Activated T-helper 2 cell treated with anti-CD3 and anti-CD28 coated beads, Interferon-gamma antibody, Interleukin-2, Interleukin-4, amounts not matched to agents 10 μg/mL and 5 μg/mL and 100 μg/mL, durations not matched to agents 14 hours and 24 hours and 36 hours (primary cell): ENCODE measurements at places on chromosomes 2 and 18. TPM values are rescaled to one million over a fixed set of nuclear protein-coding genes. Genes with fewer than 3 reads are reported as not detected.

PARD3B gene
- total RNA-seq, result 0.09 and 0.39 TPM in 2 replicates

GRCh38 chr18:45621061-45621511 is 5.8 kb downstream of the SLC14A2 start:
- no peak overlapping the region for H3K4me3 ChIP-seq
- no peaks in the 10 kb centered on the region for H3K36me3 ChIP-seq
- no peak overlapping the region for H3K27ac ChIP-seq
- DNase-seq, result no peak
- H3K27me3 ChIP-seq, result peaks cover 17% of the 10 kb centered on the region

DNA sequence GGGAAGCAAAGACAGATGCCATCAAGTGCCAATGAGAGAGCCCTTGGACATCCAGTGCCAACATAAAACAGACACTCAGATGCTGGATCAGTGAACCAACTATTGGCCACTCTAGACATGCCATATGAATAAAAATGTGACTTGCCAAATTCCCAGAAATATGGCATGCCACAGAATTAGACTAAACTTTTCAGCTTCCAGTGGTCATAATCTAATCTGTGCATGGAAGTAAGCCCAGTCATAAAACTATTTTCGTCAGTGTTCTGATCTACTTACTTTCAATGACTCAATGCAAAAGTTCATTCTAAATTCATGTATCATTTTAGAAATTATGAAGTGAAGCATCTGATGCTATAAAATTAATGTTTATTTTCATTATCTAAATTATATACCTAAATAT is 1506.2 kb upstream of the NXPH2 start:
- H3K4me1 ChIP-seq, result no peaks in the 10 kb centered on the region
- no peak for DNase-seq
- H3K27me3 ChIP-seq, result no peaks in the 10 kb centered on the region
- H3K27ac ChIP-seq, result no peak overlapping the region
- H3K4me3 ChIP-seq, result no peak overlapping the region

GRCh38 chr2:96213379-96213778 is 4.8 kb upstream of the STARD7 start:
- no peak overlapping the region for H3K4me3 ChIP-seq
- no peaks in the 10 kb centered on the region for H3K27me3 ChIP-seq
- no peak overlapping the region for H3K27ac ChIP-seq
- no peaks in the 10 kb centered on the region for H3K36me3 ChIP-seq
- no peak for DNase-seq

GRCh38 chr2:178296394-178297090 is 102.2 kb downstream of the OSBPL6 start:
- no peak overlapping the region for H3K27ac ChIP-seq
- H3K36me3 ChIP-seq, result no peaks in the 10 kb centered on the region
- peaks cover 11% of the 10 kb centered on the region for H3K27me3 ChIP-seq

GRCh38 chr18:57581301-57581934 is 5.1 kb downstream of the FECH start:
- H3K4me1 ChIP-seq, result peaks cover 25% of the 10 kb centered on the region
- H3K4me3 ChIP-seq, result no peak overlapping the region
- H3K27ac ChIP-seq, result no peak overlapping the region

RGPD4 gene
- 0.07 TPM in 2 replicates for total RNA-seq

DNA sequence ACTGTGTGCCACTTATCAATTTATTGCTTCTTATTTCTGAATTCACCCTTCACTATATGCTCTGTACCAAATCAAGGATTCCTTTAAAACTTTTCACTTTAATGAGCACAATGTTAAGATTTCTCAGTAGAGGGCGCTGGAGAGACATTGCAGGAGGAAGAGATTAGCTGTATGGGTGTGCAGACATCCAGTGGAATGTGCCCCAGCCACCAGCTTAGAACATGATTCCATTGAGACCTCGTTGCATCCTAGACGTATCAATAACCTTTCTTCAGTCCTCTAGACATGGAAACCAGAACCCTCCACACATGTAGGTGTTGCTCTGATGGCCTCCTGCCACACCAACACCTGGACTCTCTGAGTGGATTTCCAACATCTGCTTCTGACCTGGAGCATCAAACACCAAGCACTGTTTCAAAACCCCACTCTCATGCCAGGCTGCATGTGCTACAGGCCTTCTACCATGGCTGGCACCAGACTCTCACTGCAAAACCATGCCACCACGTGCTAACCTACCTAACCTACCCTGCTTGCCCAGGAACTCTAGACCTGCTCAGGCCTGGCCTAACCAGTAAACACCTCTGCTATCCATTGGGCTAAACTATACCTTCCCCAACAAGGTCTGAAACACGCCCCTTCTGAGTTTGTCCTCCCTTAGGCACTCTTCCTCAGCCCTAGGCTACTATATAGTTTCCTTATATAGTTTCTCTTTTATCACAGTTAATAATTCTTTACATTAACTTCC is 633.2 kb upstream of the PKDCC start:
- no peaks in the 10 kb centered on the region for H3K27me3 ChIP-seq
- H3K4me1 ChIP-seq, result no peaks in the 10 kb centered on the region
- no peak overlapping the region for H3K4me3 ChIP-seq
- no peaks in the 10 kb centered on the region for H3K36me3 ChIP-seq

GRCh38 chr2:118013221-118013723 is 598 bp downstream of the CCDC93 start:
- H3K4me1 ChIP-seq, result peaks cover 34% of the 10 kb centered on the region
- H3K36me3 ChIP-seq, result peaks cover 18% of the 10 kb centered on the region
- H3K27ac ChIP-seq, result no peak overlapping the region
- peaks cover under 1% of the 10 kb centered on the region for H3K27me3 ChIP-seq

KCNJ3 gene
- not detected in 2 replicates for total RNA-seq

- peaks cover 32% of the 10 kb centered on the region for H3K27me3 ChIP-seq
- H3K4me3 ChIP-seq, result no peak overlapping the region
- H3K27ac ChIP-seq, result no peak overlapping the region
- no peaks in the 10 kb centered on the region for H3K36me3 ChIP-seq
- peaks cover 4% of the 10 kb centered on the region for H3K4me1 ChIP-seq
Observed at GRCh38 chr2:68411397-68412126, 46.5 kb downstream of the PLEK start.

DNA sequence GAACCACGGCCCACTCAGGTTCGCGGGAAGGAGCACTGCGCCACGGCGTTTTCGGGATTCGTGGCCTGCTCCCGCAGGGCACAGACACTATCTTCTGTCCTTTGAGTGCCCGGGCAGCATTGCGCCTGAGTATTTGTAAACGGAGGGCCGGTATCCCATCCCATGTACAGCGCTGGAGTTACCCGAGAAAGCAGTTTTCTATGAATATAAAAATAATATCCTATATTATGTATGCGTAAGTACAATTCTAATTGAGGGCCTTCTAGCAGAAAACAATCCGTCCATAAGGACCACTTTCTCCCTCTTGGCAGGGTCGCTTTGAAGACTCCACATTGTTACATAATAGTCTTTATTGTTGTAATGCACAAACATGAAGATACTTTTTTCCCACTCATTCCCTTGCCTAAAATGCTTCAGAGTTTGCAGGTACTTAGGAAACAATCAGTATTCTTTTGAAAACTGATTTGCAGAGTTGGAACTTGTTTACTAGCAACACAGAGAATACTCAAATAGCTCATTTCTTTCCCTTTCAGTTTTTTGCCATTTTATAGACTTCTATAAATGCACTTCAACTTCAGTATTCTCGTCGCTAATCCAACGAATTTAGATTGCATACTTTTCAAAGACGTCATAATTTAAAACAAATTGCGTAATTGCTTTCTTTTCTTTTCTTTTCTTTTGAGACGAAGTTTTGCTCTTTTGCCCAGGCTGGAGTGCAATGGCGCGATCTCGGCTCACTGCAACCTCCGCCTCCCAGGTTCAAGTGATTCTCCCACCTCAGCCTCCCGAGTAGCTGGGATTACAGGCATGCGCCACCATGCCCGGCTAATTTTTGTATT is 1.0 kb upstream of the REV1 start:
- DNase-seq, result no peak
- peaks cover 25% of the 10 kb centered on the region for H3K4me1 ChIP-seq
- H3K4me3 ChIP-seq, result peak overlapping the region; percentile 93
- peak overlapping the region; percentile 92 for H3K27ac ChIP-seq

DNA sequence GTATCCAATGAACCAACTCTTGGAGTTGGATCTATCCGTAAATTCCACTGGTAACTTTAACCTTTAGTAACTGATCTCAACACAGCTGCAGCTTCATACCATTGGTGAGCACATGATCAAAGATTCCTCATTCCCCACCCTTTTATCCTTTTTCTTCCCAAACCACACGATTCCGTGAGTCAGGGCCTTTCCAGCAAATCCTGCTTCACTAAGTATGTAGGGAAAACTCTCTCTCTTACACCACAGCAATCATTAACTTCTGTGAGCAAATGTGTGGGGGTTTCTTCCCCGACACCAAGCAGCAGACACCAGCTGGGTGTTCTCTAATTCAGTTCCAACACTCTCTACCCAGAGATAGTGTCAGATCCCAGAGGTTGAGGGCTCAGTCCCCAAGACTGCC is 23.5 kb downstream of the ELP2 start:
- peaks cover 20% of the 10 kb centered on the region for H3K4me1 ChIP-seq
- H3K27ac ChIP-seq, result no peak overlapping the region
- H3K36me3 ChIP-seq, result peaks cover 81% of the 10 kb centered on the region
- DNase-seq, result no peak
- no peak overlapping the region for H3K4me3 ChIP-seq

DUSP2 gene
- 238 and 260 TPM in 2 replicates for total RNA-seq

ANTXR1 gene
- 0.05 TPM in 1 of 2 replicates, not detected in the other for total RNA-seq

GRCh38 chr2:197164141-197164754 is 146.3 kb downstream of the ANKRD44 start:
- H3K27ac ChIP-seq, result peak overlapping the region; percentile 39
- no peaks in the 10 kb centered on the region for H3K27me3 ChIP-seq
- no peak overlapping the region for H3K4me3 ChIP-seq
- DNase-seq, result no peak

DNA sequence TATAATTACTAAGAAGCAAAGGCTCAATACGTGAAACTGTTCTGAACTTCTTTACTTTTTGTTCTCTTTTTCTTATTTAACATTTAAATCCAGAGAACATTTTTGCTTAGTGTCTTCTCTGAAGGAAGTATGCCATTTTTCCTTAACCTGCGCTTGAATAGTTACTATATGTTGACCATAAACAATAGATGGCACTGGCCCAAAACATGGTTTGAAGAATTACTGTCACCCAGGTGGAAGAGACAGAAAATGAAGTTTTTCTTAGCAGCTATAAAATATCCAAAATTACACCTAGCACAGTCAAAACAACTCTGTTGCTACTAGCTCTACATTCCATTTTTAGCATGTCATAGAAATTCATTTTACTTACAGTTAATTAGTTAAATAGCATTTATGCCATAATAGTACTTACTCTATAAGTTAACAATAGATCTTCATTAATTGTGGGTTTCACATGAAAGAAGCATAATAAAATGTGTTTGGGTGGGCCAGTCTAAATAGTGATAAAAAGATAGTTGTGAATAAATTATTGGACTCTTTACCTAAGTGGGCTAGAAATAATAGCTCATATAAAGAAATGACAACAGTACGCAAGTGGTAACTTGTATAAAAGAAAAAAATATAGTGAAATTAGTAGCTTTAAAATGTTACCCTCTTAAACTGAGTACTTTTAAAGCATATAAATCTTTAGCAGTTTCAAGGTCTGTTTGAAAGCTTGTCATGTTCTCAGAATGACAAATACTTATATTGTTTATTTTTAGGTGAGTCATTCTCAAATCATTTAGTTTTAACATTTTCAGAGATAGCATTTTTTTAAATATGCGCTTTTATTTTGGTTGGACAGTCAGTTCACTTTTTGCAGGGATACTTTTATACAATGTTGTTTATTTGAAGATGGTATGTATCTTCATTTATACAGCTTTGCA is 3.7 kb downstream of the ETAA1 start:
- peaks cover 18% of the 10 kb centered on the region for H3K4me1 ChIP-seq
- no peak overlapping the region for H3K4me3 ChIP-seq
- no peak overlapping the region for H3K27ac ChIP-seq

POTEI gene
- not detected in 2 replicates for total RNA-seq

DNA sequence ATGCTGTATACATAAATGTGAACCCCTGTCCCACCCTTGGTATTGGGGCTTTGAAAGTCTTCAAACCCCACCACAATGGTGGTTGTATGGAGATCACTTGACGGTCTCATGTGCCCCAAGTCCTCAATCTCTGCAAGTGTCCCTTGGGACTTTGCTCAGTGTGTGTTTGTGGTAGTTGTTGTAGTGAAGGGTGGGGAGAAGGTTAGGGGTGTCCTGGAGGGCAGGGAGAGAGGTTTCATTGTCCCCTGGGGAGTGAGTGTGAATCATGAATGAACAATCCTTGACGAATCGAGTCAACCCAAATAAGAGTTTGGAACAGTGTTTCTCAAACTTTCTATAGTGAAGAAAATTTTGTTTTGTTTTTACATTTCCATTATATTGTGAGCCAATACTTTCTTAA is 28.1 kb downstream of the COL4A3 start:
- H3K4me1 ChIP-seq, result no peaks in the 10 kb centered on the region
- H3K4me3 ChIP-seq, result no peak overlapping the region
- H3K36me3 ChIP-seq, result no peaks in the 10 kb centered on the region
- no peak overlapping the region for H3K27ac ChIP-seq
- H3K27me3 ChIP-seq, result peaks cover 8% of the 10 kb centered on the region
- DNase-seq, result no peak

- no peak overlapping the region for H3K27ac ChIP-seq
- H3K4me1 ChIP-seq, result no peaks in the 10 kb centered on the region
- no peaks in the 10 kb centered on the region for H3K36me3 ChIP-seq
- H3K4me3 ChIP-seq, result no peak overlapping the region
Observed at GRCh38 chr2:22957446-22957845, 427.5 kb upstream of the KLHL29 start.

POTEJ gene
- not detected in 2 replicates for total RNA-seq

DNA sequence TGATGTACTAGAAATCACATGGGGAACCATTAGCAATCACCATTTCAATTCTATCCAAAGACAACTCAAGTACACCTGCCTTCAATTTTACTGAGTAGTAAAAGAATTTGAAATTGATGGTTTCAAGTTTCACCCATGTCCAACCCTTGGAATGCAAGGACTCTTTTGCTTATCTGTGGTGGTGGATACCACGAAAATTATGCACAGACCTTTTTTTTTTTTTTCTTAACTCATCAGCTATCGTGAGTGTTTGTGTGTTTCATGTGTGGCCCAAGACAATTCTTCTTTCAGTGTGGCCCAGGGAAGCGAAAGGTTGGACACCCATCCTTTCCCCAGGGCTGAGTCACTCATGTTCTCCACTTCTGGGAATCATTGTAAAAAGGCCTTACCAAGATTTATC is 23.1 kb downstream of the ID2 start:
- H3K27ac ChIP-seq, result no peak overlapping the region
- H3K4me1 ChIP-seq, result no peaks in the 10 kb centered on the region
- no peak overlapping the region for H3K4me3 ChIP-seq
- no peaks in the 10 kb centered on the region for H3K36me3 ChIP-seq

UGT1A3 gene
- not detected in 2 replicates for total RNA-seq

DNA sequence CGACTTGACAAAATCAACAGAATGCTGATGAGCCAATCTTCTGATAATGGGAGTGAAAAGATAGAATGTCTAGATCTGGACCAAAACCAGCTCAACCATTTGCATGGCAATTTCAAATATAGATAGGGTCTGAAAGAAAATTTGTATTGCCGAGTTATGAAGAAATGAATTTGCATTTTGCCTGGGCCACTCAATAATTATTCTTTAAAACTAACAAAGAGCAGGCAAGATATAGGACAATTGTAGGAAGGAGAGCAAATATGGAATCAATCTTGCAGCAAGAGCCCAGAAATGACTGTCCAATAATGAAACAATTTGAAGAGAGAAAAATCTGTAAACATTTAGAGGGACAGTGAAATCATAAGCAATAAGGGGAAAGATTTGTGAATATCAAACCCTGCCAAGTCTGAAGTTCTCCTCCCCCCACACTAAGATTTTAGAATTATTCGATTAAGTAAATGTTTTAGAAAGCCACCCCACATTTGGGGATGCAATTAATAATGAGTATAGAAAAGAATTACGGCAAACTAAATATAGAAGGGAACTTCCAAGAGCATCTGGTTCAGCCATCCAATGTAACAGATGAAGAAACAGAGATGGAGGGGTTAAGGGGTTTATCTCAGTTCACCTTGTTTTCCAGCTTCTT is 377.4 kb downstream of the SETBP1 start:
- H3K4me3 ChIP-seq, result no peak overlapping the region
- DNase-seq, result no peak
- H3K27me3 ChIP-seq, result no peaks in the 10 kb centered on the region
- H3K27ac ChIP-seq, result no peak overlapping the region
